Fibroblast of skin of scalp (primary cell): ENCODE measurements at places on chromosomes 11 and 22.
A peak's percentile ranks its signal among the peaks of the same experiment; 100 is the strongest.

DNA sequence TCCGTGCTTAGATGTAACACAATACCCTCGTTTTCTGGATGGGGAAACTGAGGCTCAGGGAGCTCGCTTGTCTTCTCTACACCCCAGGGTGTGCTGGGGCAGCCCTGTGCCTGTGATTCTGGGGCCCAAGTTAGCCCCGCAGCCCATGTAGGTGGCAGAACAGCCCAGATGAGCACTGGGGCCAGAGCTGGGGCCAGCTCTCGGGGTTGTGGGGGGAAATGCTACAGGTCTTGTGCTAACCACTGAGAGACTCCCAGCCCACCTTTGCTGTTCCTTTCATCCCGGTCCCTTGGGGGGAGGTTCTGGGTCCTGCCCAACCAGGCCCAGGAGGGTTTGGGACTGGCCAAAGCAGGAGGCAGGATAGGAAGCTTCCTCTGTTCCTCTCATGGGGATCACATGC, 13.5 kb downstream of the MYEOV start:
- DNase-seq: no peak

- DNase-seq: no peak
Observed at GRCh38 chr11:10975287-10975721, 117.5 kb upstream of the ZBED5 start.

DNA sequence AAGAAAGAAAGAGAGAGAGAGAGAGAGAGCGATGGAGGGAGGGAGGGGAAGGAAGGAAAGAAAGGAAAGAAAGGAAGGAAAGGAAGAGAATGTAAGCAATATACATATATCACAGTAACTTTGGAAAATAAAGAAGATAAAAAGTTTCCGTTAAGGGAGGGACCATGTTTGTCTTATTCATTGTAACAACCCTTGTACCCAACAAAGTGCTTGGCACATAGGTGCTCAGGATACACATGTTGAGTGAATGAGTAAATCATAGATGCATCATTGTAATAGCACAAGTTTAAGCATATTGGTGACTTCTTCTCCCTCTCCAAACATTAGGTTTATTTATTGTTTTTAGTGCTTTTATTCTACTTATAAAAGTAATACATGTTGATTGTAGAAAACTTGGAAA, 39.7 kb upstream of the ZNRF3 start:
- no peak for DNase-seq

GRCh38 chr11:19101796-19102520, 15.0 kb upstream of the ZDHHC13 start:
- no peak for DNase-seq

DNA sequence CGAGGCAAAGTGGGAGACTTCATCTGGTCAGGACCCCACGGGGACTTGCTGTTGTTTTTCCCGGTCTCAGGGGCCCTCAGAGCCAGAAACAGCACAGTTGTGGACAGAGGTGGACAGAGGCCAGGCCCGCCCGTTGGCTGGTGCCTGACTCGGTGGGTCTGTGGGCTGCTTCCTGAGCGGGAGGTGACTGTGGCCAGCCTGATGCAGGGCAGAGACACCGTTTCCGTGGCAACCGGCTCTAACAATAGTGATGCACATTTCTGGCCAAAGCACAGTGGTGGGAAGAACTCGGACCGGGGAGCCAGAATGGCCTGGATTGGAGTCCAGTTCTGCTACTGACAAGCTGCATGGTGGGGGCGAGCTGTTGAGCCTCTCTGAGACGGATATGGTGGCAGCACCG, 58.7 kb upstream of the ATXN10 start:
- DNase-seq: no peak

DNA sequence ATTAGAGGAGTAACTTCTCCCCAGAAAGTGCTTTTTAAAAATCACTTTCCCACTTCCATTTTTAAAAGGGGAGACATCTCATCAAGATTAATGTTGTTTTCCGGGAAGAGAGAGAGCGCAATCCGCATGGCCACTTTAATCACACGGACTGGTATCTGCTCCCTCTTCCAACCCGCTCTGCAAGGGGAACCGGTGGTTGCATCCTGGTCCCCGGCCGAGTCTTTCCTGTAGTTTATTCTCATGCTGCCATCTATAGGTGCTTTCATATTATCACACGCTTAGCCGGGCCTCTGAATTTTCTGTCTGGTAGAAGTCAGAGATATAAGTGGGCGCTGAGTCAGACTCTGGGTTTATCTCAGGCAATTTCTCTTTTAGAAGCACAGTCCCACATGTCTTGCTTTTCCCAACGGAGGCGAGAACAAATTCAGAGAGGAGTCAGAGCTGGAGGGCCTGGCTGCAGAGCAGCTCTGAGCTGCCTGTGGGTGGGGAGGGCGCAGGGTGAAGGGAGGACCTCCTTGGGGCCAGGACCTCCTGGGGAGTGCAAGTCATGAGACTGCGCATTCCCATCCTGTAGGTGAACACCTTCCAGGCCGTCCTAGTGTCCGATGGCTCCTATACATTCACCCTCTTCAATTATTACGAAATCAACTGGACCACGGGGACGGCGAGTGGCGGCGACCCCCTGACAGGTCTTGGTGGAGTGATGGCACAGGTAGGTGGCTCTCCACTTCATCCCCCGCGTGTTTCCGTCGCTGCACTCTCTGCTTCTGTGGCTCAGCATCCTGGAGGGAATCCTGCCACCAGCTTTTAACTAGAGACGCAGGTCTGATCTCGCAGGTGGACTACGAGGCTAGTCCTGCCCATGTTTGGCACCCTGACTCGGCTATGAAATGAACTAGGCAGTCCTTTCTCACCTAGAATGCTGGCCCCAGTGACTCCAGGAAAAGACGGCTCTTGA, 11.7 kb downstream of the TECTA start:
- peak; percentile 69 for DNase-seq

DNA sequence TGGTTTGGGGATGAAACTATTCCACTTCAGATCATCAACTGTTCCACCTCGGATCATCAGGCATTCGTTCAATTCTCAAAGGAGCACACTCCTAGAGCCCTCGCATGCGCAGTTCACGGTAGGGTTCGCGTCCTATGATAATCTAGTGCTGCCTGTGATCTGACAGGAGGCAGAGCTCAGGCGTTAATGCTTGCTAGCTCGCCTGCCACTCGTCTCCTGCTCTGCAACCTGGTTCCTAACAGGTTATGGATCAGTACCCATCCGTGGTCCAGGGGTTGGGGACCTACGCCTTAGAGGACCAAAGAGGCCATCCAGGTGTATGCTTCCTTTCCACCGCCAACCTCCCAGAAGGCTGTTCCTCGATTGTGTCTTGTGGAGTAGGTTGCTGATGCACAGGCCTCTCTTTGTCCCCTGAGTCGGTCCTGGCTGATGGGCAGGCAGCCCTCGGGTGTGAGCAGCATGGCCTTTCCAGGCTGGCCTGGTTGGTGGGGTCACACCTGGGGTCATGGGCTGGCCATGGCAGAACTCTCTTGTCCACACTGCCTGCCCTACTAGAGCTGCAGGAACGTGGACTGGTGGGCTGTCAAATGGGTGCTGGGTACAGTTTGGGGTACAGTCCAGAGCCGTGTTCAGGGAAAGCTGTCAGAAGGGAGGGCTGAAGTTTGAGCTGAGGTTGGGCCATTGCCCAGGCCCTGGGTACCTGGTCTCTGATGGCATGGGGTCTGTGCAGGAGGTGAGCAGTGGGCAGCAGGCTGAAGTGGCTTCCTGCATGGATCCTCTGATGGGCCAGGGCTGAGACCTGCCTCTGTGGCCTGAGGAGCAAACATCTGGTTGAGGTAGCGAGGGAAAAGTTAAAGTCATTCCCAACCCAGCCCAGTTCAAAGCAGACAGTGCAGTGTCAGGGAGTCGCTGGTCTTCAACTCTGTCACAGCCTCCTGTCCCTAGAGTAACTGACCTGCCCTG, 11.1 kb downstream of the PRDM11 start:
- DNase-seq: no peak

GRCh38 chr22:24985826-24986214, 33.3 kb downstream of the KIAA1671 start:
- peak; percentile 60 for DNase-seq

- no peak for DNase-seq
Observed at GRCh38 chr11:77446911-77447629, 26.8 kb downstream of the PAK1 start.

DNA sequence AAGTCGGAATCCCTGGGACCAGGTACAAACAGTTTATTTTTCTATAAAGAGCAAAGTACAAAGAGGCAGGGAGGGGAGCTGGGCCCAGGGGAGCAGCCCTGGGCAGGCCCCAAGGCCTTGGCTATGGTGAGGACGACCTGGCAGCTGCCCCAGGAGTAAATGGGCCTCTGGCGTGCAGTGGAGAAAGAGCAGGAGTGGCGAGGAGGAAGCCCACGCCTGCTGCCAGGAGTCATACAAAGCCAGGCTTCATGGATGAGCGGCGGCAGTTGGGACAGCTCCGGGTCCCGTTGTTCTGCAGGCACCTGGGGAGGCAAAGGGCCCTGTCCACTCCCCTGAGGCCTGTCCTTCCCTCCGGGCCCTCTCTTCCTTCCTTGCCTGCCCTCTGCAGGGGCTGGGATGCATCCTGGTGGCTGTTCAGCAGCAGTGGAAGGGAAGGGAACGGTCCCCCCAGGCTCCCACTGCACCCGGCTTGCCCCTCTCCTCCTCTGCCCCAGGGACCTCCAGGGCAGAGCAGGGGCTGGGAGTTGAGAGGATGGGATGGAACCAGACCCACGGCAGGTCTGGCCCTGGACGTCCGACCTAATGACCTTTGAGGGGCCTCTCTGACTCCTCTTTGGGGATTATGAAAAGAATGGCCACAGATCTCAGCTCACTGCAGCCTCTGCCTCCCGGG, 11.1 kb downstream of the RAPSN start:
- no peak for DNase-seq

DNA sequence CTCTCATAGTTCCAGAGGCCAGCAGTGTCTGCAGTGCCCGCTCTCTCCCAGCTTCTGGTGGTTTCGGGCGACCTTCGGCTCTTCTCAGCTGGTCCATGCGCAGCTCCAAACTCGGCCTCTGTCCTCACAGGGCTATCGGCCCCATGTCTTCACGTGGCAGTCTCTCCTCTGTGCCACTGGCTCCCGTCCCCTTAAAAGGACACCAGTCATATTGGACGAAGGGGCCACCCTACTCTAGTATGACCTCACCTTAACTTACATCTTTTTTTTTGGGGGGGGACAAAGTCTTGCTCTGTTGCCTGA, 13.8 kb downstream of the LTO1 start:
- DNase-seq: no peak

- no peak for DNase-seq
Observed at GRCh38 chr22:31275018-31275417, 17.3 kb downstream of the PIK3IP1 start.

DNA sequence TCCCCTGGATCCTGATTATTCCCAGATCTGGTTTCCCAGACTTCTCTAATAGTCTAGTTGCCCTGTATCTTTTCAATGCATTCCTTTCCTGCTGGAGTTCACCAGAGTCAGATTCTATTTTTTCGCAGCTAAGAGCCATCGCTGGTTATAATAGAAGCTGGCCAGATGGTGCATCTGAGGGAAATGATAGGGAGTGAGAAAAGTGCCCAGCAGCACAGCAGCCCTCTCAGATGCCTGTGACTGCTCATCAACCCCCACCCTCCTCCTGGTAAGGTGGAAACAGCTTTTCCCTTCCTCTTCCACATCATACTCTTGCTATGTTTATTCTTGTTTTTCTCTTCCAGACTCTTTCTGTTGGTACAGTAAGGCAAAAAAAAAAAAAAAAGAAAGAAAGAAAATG, 12.8 kb downstream of the OR8A1 start:
- no peak for DNase-seq

- peak; percentile 52 for DNase-seq
Observed at GRCh38 chr11:83272627-83273026, 13.5 kb downstream of the CCDC90B start.

DNA sequence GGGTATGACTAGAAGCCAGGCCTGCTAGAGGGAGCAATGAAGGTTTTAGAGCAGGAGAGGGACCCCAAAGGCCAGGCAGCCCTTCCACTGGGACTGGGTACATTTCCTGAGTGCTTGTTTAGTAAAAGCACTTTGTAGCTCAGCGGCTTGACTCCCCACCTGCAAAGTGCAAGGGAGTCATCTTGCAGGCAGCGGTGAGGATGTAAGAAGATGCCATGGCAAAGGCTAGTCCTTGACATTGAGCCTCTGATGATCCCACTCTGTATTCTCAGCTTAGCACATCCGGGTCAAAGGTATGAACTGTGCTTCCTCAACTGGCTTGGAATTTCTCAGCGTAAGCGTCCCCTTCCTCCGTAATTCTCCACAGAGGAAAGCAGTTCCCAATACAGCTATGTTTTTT, 3.1 kb upstream of the UBE2L3 start:
- DNase-seq: no peak

DNA sequence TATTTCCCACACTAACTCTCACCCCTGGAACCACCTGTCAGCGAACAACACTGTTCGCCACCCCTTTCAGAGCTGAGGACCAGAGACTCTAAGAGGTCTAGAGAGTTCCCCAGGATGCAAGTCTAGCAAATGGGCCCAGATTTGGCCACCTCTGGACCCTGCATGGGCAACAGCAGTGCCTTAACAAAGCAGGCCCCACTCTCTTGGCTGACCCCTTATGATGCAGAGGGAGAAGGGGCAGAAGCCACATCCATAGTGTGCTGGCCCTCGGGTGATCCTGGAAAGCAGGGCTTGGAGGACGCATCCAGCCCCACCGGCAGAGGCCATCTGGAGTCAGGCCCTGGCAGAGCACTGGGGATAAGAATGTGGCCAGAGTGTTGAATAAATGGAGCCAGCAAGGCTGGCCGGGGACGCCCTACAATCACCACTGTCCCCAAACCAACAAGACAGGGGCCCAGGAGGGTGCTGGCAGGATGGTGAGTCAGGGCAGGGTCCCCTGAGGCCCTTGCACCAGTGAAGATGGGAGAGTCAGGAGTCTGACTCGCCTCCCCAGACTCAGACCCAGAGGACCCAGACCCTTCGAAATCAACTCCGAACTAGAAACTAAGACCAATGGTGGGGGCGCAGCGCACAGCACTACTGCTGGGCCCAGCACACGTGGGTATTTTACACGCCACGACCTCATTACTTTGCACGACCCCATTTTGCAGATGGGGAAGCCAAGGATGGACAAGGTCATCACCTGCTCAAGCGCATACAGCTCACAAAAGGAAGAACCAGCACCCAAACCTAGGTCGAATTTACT, 6.5 kb downstream of the CSNK1E start:
- no peak for DNase-seq

DNA sequence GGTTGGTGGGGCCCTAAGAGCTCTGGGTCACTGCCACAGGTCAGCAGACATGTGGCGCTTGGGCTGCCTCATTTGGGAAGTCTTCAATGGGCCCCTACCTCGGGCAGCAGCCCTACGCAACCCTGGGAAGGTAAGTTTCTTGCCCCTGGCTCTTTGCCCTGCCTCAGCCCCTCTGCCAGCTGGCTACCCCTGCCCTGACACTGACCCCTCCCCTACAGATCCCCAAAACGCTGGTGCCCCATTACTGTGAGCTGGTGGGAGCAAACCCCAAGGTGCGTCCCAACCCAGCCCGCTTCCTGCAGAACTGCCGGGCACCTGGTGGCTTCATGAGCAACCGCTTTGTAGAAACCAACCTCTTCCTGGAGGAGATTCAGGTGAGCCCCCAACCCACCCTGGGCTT, 1.9 kb downstream of the SCYL1 start:
- no peak for DNase-seq
